ENCODE measurements at places on chromosomes 3 and 15.

- no peak for DNase-seq
Observed at GRCh38 chr3:42115215-42115614, 24.1 kb downstream of the TRAK1 start.

DNA sequence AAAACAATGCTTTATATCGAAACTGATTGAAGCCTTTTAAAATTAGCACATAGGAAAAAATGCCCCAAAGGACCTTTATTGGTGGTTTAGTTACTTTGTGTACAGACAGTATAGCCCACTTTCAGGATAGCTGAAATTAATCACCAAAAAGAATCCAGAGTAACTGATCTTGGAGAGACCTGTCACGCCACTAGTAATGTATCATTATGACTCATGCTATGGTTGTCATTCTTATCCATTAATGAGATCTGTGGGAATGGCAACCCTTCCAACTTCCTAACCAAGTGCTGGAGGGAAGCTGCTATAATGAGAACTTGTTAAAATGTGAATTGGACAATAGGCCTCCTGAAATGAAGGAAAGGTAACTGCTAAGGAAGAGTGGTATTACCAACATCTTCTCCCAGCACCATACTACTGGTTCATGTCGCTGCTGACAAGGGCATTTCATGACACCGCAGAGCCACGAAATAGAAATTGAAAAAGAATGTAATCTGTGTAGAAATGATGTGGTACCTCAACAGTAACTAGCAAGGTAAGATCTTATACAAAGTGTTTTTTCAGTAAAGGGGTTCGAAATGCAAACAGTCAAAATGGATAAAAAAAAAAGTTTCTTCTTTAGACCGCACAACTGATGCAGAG, 7.1 kb upstream of the EMC4 start:
- DNase-seq = no peak

GRCh38 chr15:82129761-82130160, 83.9 kb upstream of the MEX3B start:
- DNase-seq = no peak

- DNase-seq = peak; percentile 65
Observed at GRCh38 chr3:50345586-50346234, at the start of gene ZMYND10. TSS of gene ZMYND10 (minus strand) at chr3:50345732. CDS start at chr3:50345579, 153 bp downstream.

DNA sequence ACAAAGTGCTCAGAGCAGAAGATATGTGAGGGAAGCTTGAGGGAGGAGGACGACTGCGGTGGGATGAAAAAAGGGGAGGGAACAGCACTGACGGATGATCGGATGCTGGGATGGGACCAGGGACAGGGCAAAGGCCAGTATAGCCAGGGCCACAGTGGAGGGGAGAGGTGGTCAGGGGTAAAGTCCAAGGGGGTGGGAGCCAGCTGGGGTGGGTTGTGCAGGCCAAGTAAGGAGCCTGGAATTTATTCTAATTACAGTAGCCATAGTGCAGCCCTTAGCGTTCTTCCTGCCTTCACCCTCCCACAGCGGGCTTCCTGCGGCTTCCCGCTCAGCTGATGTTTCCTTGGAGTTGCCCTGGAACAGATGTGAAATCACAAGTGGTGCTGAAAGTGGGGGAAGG, 7.6 kb upstream of the APEH start:
- no peak for DNase-seq

GRCh38 chr15:67931861-67932260, 92.0 kb upstream of the RNU6-1 start:
- no peak for DNase-seq

DNA sequence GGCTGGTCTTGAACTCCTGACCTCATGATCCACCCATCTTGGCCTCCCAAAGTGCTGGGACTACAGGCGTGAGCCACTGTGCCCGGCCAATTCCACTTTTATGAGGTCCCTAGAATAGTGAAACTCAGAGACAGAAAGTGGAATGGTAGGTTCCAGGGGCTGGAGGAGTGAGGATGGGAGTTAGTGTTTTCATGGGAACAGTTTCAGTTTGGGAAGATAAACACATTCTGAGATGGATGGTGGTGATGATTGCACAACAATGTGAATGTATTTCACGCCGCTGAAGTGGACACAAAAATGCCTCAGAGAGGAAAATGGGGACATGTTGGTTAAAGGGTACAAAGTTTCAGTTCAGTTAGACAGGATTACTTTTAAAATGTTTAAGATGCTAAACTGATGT, 22.5 kb upstream of the HDAC11 start:
- no peak for DNase-seq

- DNase-seq = no peak
Observed at GRCh38 chr3:20095470-20095869, 55.2 kb downstream of the KAT2B start.

GRCh38 chr15:100353449-100353848, 11.7 kb upstream of the ADAMTS17 start:
- DNase-seq = no peak

DNA sequence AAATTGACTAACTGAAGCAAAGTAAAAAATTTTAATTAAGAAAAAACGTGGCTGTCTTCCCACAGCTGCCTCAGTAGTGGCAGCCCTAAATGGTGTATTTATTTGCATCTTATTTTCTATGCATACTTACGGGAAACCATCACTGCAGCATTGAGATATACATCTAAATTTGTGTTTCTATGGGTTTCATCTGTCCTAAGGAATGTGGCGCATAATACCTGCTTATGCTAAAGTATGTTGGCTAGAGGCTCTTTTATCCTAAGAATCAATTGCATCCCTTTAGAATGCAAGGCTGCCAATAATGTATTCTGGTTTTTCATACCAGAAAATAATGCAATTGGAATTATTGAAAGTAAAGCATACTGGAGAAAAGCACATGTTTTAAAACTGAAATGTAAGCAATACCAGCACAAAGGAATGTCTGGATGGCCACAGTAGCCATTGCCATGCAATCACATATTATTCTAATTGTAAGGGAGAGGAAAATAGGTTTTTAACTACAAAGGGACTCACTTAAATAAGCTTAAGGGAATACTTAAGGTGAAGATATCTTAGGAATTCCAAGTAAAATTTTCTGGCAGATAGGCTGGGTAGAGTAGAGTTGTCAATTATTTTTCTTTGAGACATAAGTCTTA, 834.5 kb upstream of the NECTIN3 start:
- DNase-seq = no peak

- no peak for DNase-seq
Observed at GRCh38 chr3:70789878-70790277, 477.4 kb upstream of the MDFIC2 start.

- DNase-seq = no peak
Observed at GRCh38 chr3:50170689-50171088, 15.6 kb downstream of the SEMA3F start.

- DNase-seq = no peak
Observed at GRCh38 chr3:154486949-154487348, 57.0 kb upstream of the GPR149 start.

GRCh38 chr3:171458071-171458863, 1.9 kb downstream of the TNIK start:
- DNase-seq = peak; percentile 46

GRCh38 chr3:55639896-55640765, 153.0 kb upstream of the WNT5A start:
- no peak for DNase-seq

DNA sequence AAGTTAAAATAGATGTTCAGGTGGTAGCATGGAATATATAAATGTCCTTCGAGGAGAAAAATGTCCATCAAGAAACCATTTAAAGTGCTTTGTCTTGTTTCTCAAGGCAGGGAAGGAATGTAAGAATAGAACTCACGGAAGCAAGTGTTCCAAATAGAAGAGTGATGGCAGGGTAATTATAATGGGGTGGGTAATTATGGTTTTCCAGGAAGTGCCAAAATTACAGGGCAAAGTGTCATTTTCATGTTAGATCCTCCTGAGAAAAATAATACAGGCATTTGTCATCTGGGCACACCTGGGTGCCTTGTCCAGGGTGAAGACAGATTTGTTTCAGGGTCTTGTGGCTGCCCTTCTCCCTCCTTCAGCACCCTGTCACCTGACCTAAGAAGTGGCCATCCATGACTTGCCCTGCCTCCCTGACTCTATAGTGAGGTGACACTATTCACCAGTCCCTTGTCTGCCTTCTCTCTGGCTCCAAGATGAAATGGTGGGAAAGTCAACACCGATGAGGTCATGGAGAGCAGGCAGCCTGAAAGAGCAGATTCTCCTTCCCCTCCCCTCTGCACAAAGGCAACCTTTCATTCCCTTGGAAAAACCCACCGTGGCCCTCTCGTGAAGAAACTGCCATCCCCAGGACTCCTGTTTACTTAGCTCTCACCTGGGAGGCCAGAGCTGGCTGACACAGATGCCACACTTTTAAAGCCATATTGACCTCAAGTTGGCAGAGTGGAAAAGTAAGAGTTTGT, 45.1 kb upstream of the AMOTL2 start:
- no peak for DNase-seq

DNA sequence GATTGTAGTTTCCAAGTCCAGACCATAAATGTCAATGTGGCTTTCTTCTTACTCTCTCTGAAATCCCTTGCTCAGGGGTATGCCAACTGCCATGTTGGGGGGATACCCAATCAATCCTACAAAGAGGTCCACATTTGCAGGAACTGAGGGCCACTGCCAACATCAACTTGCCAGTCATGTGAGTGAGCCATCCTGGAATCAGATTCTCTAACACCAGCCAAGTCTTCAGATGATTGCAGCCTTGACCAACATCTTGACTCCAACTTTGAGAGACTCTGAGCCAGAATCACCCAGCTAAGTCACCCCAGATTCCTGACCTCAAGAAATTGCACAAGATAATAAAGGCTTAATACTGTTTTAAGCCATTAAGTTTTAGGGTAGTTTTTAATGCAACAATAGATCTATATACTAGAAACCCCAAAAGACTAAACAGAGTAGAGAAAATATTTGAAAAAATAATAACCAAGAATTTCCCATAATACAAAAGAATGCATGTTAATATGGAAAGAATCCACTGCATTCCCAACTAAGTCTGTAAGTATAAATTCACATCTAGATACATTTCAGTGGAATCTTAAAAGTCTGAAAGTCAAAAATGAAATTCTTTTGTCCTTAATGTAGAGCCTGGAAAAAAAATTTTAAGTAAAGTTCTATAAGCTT, 22.4 kb downstream of the ISG20 start:
- DNase-seq = no peak

DNA sequence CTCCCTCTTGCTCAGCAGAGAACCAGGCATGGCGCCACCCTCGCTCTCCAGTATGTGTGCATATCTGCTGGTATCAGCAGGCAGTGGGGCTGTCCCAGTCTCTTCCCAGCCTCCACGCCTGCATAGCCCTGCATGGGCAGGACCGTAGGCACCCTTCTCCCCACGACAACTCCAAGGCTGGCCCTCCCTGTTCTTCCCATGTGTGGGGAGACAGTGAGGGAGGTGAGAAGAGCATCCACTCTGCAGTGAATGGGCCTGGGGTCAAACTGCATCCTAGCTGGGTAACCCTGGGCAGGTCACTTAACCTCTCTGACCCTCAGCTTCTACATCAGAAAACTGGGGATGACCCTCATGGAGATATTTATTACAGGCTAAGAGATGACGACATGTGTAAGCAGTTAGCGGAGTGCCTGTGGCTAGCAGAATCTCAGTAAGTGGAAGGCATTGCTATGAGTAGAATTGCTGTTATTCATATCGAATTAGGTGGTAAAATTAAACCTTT, 13.3 kb upstream of the SSUH2 start:
- no peak for DNase-seq

DNA sequence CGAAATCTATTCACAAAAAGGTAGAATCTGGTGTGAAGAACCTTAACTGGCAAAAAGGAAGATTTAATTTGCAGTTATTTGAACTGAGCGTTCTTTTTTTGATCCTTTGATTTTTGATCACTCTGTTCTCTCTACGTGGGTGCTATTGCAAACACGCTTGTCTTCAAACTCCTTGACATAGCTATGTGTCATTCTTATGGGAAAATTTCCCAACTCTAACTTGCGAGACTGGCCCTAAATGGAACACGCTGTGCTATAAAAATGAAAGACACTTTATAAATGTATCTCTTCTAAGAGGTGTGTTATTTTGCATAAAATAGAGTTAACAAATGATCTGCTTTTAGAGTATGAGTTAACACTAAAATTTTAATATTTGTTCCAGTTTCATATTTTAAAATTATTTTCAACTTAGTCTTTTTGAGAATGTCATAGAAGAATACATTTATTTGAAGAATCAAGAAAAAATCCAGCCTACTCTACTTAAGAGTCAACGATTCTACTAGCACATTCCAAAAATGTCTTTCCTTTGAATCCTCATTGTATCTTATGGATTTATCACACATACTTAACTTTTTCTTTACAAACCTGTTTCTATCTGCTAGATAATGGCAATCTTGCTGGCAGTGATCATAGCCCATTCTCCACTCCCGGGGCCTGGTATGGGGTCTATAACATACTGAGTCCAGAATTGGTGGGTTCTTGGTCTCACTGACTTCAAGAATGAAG, 610.0 kb upstream of the TBL1XR1 start:
- no peak for DNase-seq

DNA sequence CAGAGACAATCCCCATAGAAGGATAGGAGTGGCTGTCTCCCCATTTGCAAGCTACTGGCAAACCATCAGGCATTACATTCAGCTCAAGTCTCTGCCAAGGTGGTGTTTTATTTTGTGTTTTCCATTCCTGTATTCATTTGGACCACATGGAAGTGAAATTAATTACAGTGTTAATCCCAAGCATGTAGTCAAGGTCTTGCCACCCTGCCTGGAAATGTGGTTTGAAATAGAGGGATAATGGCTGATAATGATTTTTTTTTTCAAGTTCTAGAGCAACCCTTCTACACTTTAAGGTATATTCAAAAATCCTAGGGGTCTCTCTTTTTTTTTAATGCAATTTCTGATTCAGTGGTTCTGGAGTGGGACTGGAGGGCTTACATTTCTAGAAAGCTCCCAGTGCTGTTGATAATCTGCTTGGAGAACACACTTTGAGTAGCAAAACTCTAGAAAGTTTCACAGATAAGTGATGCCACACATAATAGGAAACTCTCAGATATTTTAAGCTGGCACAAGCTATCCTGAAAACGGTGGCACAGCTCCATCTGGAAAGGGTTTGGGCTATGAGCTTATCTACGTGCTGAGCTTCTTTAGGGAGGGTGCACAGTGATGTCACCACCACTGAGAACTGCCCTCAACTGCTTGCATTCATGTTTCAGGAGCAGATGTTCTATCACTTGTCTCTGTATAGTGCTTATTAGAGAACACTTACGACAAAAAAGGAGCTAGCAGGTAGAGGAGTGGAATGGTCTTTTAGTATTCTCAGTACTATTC, 140.1 kb upstream of the IL12A start:
- DNase-seq = no peak

- DNase-seq = no peak
Observed at GRCh38 chr3:191003742-191004141, 141.2 kb upstream of the GMNC start.

GRCh38 chr3:17874636-17875035, 132.2 kb upstream of the TBC1D5 start:
- DNase-seq = no peak

- DNase-seq = no peak
Observed at GRCh38 chr3:71432044-71432975, 151.2 kb downstream of the FOXP1 start.

- peak; percentile 1 for DNase-seq
Observed at GRCh38 chr3:126125341-126125740, 41.4 kb upstream of the SLC41A3 start.

- DNase-seq = no peak
Observed at GRCh38 chr3:139306078-139306477, 37.7 kb upstream of the MRPS22 start.

GRCh38 chr3:171189394-171190080, 163.0 kb upstream of the SLC2A2 start:
- DNase-seq = no peak

- DNase-seq = no peak
Observed at GRCh38 chr3:10366651-10367101, 45.8 kb upstream of the SEC13 start.
